ENCODE measurements at places on chromosomes 4 and X.
A peak's percentile ranks its signal among the peaks of the same experiment; 100 is the strongest.

DNA sequence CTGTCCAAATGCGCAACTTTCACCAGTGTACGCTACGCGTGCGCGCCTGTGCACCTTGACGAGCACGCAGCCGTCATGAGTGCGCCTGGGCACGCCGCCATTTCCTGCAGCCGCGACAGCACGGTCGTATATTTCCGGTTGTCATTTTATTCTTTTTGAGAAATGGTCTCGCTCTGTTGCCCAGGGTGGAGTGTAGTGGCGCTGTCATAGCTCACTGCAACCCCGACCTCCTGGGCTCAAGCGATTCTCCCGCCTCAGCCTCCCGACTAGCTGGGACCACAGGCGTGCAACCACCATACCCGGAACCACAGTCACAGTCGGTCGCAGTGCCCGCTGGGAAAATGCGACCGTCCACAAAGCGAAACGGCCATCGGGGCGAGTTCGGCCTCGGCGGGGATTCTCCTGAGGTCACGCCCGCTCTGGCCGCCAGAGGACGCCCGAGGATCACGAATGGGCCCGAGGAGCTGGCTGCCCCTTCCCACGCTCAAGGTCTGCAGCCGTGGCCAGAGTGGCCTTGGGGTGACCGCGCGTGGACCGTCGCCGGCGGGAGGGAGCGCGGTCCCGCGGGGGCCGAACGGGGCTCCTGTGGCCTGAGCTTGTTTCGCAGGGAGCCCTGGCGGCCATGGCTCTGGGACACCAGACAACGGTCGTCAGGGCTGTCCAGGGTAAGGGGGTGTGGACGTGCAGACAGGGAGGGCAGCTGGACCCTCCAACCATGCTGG is 23.7 kb upstream of the PNMA3 start:
- no peak for DNase-seq

DNA sequence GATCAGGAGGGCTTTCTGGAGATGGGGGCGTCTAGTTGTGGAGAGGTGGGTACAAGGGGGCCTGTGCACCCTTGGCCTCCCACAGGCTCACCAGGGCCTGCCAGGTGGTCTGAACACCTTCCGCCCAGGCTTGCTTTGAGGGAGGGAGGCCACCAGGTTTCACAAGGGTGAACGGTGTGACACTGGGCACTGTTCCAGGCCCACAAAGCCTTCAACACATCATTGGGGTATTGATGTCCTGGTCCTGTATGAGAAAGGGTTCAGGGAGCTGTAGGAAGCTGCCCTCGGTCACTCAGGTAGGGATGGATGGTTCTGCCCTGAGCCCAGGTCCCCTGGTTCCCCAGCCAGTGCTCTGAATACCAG is 6.0 kb downstream of the HTRA3 start:
- no peak for DNase-seq

- no peak for DNase-seq
Measured at GRCh38 chr4:187811591-187811990, 184.0 kb upstream of the ZFP42 start.

- DNase-seq = no peak
Measured at GRCh38 chr4:85610450-85610849, 135.5 kb downstream of the ARHGAP24 start.

- DNase-seq = no peak
Measured at GRCh38 chr4:179007755-179008154, 1565.5 kb upstream of the AGA start.

- no peak for DNase-seq
Measured at GRCh38 chr4:2044542-2045517, 14.3 kb upstream of the NAT8L start.

DNA sequence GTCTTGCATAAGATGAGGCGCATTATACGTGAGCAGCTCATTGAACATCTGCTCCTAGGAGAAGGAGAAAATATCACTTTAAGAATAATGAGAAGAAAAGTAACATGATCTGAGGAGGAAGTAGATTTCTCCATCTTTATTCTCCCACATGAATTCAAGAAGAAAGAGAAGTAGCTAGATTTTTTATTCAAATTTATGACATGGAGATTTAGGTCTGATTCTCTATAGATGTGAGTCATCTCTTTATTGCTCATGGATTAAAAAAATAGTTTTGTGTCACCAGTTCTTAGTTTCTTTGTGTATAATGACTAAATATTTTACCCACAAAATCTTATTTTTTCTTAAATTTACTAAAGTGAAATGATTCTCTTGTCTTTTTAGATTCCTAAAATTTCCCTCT is 40.4 kb downstream of the HPGDS start:
- DNase-seq = no peak

GRCh38 chr4:21327976-21328700 is 620.4 kb downstream of the KCNIP4 start:
- no peak for DNase-seq

DNA sequence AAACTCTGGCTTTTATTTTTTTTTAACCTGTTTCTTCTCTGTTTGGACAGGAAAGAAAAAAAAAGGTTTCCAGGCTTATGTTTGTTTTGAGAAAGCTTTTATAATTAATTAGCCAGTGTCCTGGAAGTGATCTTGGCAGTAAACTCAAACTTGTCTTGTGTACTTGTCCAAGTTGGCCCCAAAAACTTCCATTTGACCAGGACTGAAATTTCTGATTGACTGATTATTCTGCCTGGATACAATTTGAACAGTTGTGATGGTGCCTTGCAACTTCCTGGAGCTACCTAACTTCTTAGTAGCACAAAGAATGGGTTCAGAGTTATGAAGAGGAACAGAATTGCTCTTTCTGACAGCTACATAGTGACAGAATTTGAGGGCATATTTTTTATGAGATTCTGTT is 62.0 kb downstream of the SLC4A4 start:
- DNase-seq = no peak

- DNase-seq = no peak
Measured at GRCh38 chr4:42821230-42821629, 71.3 kb upstream of the GRXCR1 start.

- DNase-seq = peak; percentile 43
Measured at GRCh38 chr4:81405900-81406401, 65.8 kb downstream of the RASGEF1B start.

DNA sequence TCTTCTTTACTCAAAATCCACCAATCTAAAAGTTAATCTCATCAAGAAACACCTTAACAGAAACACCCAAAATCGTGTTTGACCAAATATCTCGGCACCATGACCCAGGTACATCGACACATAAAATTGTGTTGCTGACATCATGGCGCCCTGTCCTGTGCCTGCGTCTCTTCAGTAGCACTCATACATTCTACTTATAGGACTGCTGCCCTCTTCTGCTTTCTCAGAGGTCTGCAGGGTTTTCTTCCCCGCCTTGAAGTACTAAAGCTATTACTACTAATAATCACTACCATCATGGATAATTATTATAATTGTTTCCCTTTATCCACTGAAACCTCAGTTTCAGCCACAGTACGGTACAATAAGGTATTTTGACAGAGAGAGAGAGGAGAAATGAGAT is 1403.1 kb upstream of the TENM3 start:
- DNase-seq = no peak

DNA sequence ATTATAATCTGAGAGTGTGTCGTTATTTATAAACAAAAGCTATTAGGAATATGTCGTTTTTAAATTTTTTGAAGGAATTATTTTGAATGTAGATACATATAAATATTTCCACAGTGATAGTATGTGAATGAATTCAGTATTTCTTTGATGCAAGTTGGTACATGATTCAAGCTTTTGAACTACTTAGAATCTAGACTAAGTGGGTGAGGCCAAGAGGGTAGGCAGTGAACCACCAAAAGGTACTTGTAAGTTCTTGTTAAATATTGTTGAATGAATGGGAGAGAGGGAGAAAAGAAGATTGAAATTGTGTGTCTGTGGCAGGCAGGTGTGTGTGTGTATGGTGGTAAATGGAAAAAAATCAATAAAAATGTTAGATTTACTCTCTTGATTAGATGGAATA is 69.6 kb downstream of the ARFIP1 start:
- no peak for DNase-seq

DNA sequence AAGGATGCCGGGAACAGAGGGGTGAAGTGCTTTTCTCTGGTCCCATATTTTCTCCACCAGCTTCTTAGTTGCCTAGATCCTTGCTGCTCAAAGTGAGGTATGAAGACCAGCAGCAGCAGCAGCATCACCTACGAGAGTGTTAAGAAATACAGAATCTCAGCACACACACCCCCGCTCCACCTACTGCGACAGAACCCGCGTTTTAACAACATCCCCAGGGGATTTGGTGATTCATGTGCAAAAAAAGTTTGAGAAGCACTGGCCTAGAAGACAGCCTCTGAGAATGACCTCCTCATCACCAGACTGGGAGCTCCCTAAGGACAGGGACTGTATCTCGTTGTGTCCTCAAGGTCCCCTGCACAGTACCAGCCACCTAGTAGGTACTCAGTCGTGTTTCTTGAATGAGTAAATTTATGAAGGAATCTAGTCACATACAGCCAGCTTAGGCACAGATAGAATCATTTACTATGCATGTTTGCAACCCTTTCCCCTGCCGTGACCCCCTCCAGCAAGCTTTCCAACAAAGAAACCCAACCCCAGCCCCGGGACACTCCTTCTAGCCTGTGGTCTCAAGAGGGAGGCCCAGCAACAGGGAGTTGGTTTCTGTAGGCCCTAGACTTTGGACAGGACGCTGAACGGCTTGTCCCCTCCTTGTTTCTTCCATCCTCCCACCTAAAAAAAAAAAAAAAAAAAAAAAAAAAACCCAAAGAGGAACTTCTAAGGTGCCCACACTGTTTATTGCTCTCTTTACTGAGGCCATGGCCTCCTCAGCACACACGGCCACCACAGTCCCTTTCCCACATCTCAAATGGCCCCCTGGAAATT is 21.5 kb downstream of the RTL5 start:
- no peak for DNase-seq

- DNase-seq = no peak
Measured at GRCh38 chr4:86840858-86841257, 8.3 kb downstream of the SLC10A6 start.

GRCh38 chrX:105260291-105261043 is 40.0 kb upstream of the TEX13A start:
- DNase-seq = no peak

DNA sequence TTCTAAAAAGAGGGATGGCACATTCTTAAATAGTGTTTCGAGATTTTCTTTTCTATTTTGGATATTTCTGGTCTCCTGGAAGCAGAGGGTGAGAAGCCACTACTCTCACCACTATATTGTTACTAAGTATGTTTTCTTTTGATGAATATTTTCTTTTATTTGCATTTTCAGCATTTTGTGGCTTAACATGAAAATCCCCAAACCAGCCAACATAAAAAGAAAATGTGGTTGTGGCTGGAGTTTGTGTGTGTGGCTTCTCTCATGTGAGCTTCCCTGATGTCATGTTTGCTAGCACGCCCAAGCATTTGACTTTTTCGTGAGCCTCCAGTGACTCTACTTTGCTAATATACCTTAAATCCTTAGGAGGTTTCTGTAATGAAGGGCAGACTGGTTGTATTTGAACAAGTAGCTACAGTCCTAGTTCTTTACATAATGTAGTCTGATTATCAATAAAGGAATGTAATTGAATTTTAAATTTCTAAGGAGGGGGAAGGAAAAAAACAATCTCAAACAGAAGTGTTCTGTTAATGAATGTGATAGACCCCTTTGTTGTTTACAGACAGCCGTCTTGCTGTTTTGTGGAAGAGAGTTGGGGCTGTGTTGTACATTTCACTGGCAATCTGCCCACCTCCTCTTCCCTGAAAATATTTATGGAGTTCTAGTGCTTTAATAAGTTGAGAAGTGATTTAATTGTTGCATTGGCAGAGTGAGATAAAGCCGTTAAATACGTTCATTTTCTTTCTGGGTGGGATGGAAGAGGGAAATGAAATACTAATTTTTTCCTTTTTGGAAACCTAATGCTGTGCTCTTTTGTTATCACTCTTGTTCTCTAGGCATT is 114.6 kb downstream of the ARHGAP10 start:
- DNase-seq = no peak

- DNase-seq = no peak
Measured at GRCh38 chr4:143397887-143398286, 61.2 kb downstream of the GAB1 start.

DNA sequence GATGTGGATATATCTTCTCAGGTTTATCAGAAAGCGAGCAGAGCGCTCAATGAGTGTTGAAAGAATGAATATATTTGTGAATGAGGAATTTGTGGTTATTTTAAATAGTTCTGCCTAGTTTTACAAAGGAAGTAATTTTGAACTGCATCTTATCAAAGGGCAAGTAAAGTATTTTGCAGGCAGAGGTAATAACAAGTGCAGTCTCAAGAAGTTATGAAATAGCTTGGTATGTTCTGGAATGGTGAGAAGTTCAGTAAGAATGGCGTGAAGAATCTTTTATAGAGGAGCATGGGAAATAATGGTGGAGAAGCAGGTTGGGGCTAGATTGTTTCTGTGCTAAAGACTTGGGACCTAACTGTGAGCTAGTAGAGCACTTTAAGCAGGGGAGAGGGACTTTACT is 10.9 kb downstream of the TMA16 start:
- DNase-seq = no peak

DNA sequence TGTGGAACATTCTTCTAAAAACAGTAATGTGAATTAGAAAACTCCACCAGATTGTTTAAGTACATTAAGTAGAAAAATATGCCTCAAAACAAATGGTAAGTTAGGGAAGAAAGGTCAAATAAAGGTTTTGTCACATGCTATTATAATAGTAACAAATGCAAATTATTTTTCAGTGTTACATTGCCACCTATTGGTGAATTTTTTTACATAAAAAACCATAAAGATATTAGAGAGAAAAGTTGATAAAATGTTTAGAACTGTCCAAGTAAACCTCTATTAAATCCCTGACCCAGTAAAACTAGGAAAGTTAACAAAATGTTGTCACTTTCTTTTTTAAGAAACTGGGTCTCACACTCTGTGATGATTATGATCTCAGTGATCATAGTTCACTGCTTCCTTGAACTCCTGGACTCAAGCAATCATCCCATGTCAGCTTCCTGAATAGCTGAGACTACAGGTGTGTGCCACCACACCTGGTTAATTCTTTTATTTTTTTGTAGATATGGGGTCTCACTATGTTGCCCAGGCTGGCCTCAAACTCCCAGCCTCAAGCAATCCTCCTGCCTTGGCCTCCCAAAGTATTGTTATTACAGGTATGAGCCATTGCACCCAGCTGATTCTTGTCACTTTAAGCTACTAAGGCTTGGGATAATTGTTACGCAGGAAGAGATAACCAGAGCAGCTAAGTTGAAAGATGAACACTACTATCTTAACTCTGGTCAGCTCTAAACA is 157.6 kb downstream of the ATRX start:
- DNase-seq = no peak

- no peak for DNase-seq
Measured at GRCh38 chrX:153778684-153779101, 2.1 kb upstream of the SRPK3 start.

DNA sequence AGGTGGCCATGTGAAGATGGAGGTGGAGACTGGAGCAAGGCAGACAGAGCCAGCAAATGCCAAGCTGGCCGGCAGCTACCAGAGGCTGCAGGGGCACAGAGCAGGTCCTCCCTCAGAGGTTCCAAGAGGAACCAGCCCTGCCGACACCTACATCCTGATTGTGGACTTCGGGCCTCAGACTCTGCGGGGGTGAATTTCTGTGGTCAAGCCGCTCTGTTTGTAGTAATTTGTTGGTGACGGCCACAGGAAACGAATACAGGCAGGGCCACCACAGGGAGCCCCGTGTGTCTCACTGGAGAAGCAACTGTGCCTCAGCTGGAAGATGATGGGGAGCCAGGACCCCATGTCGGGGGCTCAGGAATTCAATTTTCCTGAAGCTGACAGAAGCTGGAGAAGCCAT is 28.3 kb downstream of the ZFYVE28 start:
- DNase-seq = no peak

GRCh38 chr4:1376391-1376840 is 29.4 kb downstream of the UVSSA start:
- no peak for DNase-seq

- no peak for DNase-seq
Measured at GRCh38 chr4:26731351-26732035, 129.1 kb upstream of the STIM2 start.
